SK-N-MC (cell line): ENCODE measurements at places on chromosomes 5 and 9.

GRCh38 chr9:28155067-28155466 lies 581.8 kb upstream of the C9orf72 start:
- no peak for DNase-seq

DNA sequence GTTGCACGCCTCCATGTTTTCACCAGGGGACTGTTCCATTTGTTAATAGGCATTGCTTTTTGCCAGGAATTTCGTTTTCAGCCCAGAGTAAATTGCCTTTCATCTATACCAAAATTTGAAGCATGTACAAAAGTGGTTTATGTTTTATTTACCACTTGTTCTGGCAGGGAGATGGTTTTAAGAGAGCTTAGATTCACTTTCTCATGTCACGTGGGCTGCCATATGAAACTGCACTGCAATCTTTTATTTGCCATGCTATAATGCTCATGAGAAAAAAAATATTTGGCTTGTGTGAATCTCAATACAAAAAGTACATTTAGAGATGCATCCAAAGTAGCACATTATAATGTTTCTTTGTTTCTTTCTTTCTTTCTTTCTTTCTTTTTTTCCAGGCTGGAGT lies 284.1 kb upstream of the GRIA1 start:
- no peak for DNase-seq

GRCh38 chr5:130747556-130747955 lies 417.5 kb downstream of the HINT1 start:
- no peak for DNase-seq

DNA sequence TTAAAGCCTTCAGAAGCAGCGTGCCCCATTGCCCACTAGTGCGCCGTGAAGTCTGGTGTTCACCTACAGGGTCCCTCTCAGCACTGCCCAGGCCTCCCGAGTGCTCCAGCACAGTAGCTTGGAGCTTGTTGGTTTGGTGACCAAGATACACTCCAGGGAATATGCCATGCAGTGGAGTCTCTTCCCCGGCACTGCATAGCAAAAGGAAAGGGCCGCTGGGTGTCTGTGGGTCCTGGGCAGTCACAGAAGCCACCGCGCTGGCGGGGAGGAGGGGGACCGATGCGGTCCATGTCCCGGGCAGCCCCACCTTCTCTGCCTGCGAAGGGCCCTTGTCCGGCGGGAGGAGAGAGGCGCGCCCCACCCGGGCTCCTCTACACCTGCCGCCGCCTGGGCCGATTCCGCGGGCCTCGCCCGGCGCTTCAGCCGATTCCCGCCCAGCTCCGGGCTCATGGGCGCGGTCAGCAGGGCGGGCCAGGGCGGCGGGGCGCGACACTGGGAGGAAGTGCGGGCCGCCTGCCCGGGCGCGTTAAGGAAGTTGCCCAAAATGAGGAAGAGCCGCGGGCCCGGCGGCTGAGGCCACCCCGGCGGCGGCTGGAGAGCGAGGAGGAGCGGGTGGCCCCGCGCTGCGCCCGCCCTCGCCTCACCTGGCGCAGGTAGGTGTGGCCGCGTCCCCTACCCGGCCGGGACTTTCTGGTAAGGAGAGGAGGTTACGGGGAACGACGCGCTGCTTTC lies at the start of gene SYK:
Gene SYK, plus strand, starts transcription at position 579 of the 732 bp plus-strand sequence. CDS start 42,080 bp downstream, outside the sequence.
- DNase-seq = no peak

DNA sequence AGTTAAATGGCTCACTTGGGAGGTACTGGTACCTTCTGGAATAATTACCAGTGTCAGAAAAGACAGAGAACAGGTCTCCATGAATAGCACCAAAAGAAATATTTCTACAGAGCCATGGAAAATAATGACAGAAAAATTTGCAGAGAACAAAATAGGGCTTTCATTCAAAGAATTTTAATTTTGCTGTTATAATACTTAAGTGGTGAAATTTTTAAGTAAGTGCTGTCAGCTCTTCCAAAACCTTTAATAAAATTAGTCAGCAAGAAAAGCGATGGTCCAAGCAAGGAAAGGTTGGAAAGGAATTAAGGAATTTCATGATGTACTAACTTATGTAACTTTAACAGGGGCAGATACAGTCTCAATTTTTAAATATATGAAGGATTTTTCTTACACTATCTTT lies 359.2 kb downstream of the NR2F1-AS1 start:
- DNase-seq = no peak

DNA sequence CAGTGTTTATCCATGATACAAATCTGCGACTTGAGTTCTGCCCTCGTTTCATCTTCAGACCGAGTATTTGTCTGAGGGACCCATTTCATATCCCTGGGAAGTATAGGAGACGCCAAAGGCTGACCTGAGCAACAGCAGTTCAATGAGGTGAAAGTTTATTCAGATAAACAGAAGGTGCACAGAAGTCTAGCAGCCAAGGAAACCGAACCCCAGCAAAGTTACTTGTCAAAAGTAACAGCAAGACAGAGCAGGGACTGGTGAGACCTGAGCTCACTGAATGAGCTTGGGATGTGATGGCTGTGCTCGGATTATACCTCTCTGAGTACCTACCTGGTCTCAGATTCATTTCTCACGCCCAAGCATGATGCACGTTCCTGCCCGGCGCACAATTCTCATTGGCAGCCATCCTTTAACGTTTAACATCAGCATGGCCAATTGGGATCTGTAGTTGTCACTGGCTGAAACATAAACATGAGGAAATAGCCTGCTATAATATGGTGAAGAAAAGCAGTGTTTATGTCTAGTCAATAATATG lies 599 bp downstream of the LYRM7 start:
- no peak for DNase-seq
